ENCODE measurements at places on chromosomes 7 and 10.
A peak's percentile ranks its signal among the peaks of the same experiment; 100 is the strongest.

DNA sequence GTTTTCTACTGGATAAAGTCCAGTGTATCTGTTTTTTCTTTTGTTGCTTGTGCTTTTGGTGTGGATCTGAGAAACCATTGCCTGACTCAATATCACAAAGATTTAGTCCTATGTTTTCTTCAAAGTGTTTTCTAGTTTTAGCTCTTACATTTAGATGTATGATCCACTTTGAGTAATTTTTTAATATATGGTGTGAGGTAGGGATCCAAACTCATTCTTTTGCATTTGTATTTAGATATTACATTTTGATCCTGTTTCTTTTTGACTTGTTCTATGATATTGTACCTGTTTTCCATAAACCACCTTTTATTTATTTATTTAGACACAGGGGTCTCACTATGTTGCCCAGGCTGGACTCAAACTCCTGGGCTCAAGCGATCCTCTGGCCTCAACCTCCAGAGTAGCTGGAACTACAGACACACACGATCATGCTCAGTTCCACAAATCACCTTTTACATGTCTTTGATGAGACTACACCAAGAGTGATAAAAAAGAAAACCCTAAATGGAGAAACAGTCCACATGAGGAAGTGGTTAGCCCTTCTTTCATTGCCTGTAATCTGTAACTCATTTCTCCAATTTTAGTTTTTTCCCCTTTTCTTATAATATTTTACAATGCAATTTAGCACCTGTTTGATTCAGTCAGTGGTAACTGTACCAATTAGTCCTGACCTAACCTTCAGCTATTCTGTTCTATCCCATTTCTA, 86.0 kb downstream of the SLC37A3 start:
- no peak for DNase-seq

DNA sequence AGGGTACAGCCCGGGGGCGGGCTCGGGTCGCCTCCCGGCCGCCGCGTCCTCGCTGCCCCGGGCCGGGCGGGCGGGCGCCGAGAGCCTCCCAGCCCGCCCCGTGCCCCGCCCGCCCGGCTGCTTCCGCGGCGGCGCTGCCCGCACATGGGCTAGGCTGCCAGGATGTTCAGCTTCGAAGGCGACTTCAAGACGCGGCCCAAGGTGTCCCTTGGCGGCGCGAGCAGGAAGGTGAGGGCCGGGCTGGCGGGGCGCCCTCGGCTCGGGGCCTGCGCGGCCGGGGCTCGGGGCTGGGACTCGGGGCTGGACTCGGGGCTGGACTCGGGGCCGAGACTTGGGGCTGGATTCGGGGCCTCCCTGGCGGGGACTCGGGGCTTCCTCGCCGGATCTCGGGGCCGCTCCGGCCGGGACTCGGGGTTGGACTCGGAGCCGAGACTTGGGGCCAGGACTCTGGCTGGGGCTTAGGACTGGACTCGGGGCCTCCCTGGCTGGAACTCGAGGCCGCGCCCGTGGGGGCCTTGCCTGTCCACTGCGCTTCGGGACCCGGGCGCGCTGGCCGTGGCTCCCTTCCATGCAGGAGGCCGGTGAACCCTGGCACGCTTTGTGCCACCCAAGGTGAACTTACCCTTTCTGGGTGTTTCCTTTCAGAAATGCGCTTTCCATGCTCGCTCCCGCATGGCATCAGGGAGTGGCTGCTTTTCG, 534 bp downstream of the UBE3C start:
- DNase-seq, result peak; percentile 57

DNA sequence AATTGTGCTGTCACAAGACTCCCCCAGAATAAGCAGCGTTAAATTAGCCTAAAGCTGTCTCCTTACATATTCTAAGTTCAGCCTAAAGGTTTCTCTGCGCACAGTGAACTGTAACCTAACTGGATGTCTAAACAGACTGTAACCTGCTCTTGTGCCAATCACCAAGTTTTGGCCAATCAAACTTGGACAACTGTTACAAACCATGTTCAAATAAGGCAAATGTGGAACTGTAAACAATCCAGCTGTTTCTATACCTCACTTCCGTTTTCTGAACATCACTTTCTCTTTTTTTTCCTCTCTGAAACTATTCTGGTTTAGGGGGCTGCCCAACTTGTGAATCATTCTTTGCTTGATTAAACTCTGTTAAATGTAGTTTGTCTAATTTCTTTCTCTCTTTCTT, 252.2 kb upstream of the HABP2 start:
- no peak for DNase-seq

GRCh38 chr7:44057181-44057848, 8.1 kb downstream of the PGAM2 start:
- no peak for DNase-seq

- DNase-seq, result no peak
Observed at GRCh38 chr7:8434290-8435002, 1.0 kb downstream of the NXPH1 start.

GRCh38 chr10:86773498-86773897, 17.1 kb downstream of the BMPR1A start:
- no peak for DNase-seq

- no peak for DNase-seq
Observed at GRCh38 chr10:62162261-62162981, 106.2 kb downstream of the RTKN2 start.

GRCh38 chr7:127550247-127550646, 35.1 kb downstream of the GCC1 start:
- no peak for DNase-seq

DNA sequence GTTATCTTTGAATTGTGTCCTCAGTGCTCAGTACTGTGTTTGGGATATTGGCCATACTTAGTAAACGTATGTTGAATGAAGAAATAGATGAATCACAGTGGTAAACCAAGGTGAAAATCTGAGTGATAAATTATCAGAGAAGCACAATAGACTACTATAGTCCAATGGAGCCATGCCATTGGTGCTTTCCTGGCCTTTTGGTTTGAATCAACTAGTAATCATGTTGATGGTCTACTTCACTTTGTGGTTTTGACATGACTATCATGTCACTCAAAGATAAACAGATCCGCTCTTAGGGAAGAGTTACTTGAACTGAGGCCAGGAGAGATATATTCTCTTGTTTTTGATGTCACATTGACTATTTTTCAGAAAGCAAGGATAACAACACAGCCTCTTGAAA, 86.1 kb upstream of the IGFBP3 start:
- DNase-seq, result no peak

DNA sequence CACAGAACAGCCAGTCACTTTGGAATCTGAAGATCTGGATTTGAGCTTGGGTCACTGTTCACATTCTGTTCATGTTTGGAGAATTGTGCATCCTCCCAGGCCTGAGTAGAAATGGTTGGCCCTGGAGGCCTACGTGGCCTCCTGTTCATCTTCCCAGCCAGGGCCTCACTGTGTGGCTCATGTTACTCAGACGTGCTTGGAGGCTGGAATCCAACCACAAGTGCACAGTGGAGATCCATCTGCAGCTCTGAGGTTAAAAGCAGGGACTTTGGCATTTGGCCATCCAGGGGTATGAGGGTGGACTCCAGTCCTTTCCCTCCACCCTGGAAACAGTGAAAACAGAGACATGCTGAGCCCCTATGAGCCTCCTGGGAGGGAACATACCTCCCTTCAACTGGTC, 709.0 kb upstream of the IGFBP3 start:
- DNase-seq, result no peak

DNA sequence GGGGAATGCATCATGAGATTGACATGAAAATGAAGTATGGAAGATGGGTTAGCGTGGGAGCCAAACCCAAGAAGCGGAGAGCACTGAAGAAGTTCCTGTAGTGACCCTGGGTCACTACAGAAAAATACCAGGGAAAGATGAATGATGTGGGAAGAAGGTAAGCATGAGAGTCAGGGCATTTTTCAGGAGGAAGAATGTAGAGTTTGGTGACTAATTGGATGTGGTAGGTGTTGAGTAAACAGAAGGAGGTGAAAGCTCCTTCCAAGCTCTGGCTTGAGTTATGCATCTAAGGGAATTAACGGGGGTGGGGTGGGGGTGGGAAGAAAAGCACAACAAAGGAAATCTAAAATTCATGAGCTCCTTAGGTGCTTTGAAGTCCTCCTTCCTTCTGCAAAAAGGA, 238.1 kb upstream of the AOAH start:
- no peak for DNase-seq

DNA sequence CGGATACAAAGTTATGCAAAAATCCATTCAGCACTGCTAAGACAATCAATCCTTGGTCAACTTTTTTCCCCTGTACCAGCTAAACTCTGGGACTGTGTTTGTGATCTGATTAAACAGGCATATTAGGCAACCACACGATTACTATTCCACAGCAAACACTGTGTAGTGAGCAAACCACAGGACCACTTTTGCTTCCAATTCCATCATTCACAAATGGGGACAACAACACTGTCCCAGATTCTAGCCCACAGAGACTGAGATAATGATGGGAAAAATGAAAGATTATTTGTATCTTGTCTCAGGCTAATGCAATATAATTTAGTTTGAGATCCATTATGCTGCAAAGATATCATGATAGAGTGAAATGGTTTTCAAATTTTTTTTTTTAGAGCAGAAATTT, 163.7 kb upstream of the AOAH start:
- DNase-seq, result no peak

GRCh38 chr7:101779267-101779666, 38.2 kb upstream of the CUX1 start:
- no peak for DNase-seq

GRCh38 chr10:4982764-4983226, 19.6 kb downstream of the AKR1C1 start:
- DNase-seq, result no peak

GRCh38 chr7:36305226-36305625, 84.4 kb upstream of the ANLN start:
- no peak for DNase-seq

DNA sequence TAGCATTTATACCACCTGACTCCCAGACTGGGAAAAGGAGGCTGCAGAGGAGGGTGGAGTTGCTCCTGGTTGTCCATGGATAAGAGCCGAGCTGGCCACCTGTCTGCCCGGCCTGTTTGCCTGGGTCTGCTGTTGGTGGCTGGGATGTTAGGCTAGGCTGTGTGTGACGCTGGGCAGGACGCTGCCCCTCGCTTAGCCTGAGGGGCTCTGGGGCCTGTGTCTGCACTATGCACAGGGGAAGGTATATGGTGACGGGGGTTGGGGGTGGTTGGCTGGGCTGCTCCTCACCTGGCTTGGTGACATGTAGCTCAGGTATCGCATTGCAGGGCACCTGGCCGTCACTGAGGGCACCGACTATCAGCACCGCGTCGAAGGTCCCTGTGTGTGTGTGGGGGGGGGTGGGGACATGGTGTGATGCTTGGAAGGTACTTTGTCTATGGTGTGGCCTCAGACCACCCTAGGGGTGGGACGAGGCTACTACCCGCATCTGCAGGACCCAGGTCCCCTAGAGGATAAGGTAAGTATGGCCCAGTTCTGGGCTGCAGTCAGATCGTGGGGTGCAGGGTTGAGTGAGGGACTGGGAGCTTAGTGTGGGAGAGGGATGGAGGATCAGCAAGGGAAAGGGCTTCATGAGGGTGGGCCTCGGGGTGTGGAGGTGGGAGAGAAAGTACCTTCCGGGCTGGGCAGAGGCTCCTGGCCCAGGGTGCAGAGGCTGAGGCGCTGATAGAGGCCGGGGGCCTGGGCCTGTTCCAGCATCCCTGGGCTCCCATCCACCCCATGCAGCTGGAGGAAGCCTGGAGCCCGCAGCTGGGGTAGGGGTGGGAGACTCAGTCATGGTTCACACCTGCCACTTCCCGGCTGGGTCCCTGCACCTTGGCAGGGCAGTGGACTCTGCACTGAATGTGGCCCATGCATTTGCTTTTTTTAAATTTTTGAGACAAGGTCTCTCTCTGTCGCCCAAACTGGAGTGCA, 2.3 kb downstream of the METTL27 start:
- no peak for DNase-seq

GRCh38 chr7:93245525-93246432, 13.6 kb downstream of the VPS50 start:
- no peak for DNase-seq

GRCh38 chr7:22444181-22444971, 55.6 kb downstream of the STEAP1B start:
- DNase-seq, result no peak

DNA sequence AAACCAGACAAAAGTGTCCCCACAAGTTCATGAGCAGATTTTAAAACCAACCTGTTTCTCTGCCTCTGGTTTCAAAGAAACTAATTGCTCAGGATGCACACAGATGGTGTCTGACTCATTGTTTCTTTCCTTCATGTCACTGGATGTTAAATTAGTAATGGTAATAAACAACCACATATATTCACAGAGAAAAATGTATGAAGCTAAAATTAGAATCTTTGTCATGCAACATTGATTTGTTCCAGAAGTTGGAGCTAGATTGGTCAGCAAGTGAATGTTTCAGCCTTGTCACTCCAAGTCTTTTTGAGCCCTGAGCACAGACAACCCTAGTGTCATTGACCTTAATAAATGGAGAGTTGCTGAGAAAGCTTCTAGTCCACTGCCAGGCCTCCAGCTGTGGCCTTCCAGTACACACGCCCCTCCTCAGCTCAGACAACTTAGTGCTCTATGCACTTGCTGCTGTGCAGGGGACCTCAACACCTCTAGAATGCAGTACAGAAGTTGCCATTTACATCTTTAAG, 175.9 kb downstream of the CCDC71L start:
- DNase-seq, result no peak

DNA sequence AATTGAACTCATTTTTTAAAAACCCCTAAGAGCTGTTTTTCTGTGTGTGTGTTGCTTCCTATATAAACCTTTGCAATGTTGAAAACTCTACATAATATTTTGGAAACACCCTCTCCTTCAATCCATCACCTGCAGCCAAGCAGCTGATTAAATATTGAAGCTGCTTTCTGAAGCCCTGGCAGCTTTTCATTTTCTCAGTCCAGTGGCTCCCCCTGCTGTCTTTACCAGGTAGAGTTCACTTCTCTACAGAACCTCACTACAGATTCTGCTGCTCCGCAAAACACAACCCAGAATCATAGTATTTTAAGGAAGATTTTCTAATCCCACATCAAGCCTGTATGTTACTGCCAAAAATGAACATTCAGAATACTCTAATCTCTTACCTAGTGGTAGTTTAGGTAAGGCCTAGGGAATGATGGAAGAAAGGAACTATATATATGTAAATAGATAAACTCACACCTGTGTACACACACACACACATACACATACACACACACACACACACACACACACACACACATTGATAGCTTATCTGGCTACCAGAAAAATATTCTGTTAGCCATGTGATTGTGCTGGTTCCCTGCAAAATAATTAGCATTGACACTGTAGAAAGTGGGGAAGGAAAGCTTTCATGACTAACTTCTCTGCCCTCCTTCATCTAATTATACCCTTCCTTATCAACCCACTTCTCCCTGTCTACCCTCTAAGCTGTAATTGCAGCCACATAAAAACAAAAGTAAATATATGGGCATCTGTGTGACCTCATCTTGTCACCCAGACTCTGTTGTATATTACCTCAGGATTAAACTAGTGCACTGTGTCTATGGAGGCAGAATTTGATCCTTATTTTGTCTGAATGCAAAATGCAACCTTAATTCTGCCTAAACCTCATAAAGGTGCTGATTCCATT, 229.5 kb upstream of the FZD1 start:
- DNase-seq, result no peak
